CD4-positive, CD25-positive, alpha-beta regulatory T cell (primary cell): ENCODE measurements at places on chromosomes 11 and 22. TPM values are rescaled to one million over a fixed set of nuclear protein-coding genes. Genes with fewer than 3 reads are reported as not detected.

Gene BLID
- not detected for total RNA-seq

Gene UBXN1
- 204 TPM for total RNA-seq

DNA sequence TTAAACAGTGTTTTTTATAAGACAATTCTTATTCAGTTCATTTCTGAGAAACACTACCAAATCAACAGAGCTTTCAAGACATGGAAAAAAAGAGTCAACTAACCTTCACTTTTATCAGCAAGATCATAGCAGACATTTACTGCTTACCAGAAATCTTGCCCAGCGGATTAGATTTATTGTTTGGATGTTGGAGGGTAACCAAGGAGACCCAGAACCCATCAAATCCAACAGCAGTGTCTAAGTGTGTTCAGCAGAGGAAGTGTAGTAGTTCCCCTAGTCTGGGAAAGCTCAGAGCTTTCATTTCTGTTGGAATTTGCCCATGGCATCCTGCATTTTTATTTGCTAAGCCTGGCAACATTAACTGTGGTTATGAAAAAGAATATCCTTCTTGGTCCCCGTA lies 2.4 kb upstream of the PGM2L1 start:
- peaks cover 18% of the 10 kb centered on the region for H3K4me1 ChIP-seq
- H3K36me3 ChIP-seq: no peaks in the 10 kb centered on the region
- no peak overlapping the region for H3K27ac ChIP-seq
- H3K27me3 ChIP-seq: no peaks in the 10 kb centered on the region
- H3K4me3 ChIP-seq: no peak overlapping the region

DNA sequence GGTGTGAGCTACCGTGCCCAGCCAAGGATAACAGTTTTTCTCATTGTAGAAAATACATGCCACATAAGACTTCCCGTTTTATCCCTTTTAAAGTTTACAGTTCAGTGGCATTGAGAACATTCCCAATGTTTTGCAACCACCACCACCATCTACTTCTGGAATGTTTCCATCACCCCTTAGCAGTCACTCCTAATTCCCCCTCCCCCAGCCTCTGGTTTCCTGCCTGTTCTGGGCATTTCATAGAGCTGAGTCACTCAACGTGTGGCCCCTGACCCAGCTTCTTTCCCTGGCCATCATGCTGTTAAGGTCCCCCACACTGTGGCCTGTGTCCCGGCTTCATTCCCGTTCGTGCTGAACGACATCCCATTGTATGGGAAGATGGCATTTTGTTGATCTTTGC lies 30.7 kb downstream of the FGF4 start:
- no peak overlapping the region for H3K4me3 ChIP-seq
- H3K27ac ChIP-seq: no peak overlapping the region
- no peaks in the 10 kb centered on the region for H3K4me1 ChIP-seq
- H3K27me3 ChIP-seq: no peaks in the 10 kb centered on the region
- no peak for DNase-seq

- no peak overlapping the region for H3K27ac ChIP-seq
- no peaks in the 10 kb centered on the region for H3K36me3 ChIP-seq
- H3K4me3 ChIP-seq: no peak overlapping the region
- peaks cover 13% of the 10 kb centered on the region for H3K27me3 ChIP-seq
- no peaks in the 10 kb centered on the region for H3K4me1 ChIP-seq
Observed at GRCh38 chr11:94796863-94797262, 28.7 kb downstream of the AMOTL1 start.

- no peaks in the 10 kb centered on the region for H3K4me1 ChIP-seq
- H3K27ac ChIP-seq: no peak overlapping the region
- no peaks in the 10 kb centered on the region for H3K27me3 ChIP-seq
- no peaks in the 10 kb centered on the region for H3K36me3 ChIP-seq
Observed at GRCh38 chr11:28738549-28738948, 630.4 kb downstream of the METTL15 start.

GRCh38 chr11:15048616-15049015 lies 24.8 kb upstream of the CALCB start:
- H3K27ac ChIP-seq: no peak overlapping the region
- DNase-seq: no peak
- peaks cover 3% of the 10 kb centered on the region for H3K27me3 ChIP-seq

GRCh38 chr22:45845076-45845487 lies 131.9 kb downstream of the WNT7B start:
- peaks cover 59% of the 10 kb centered on the region for H3K36me3 ChIP-seq
- no peak overlapping the region for H3K27ac ChIP-seq
- H3K4me1 ChIP-seq: no peaks in the 10 kb centered on the region
- no peak for DNase-seq
- H3K27me3 ChIP-seq: no peaks in the 10 kb centered on the region

GRCh38 chr11:65362320-65362931 lies 7.9 kb downstream of the TIGD3 start:
- H3K4me1 ChIP-seq: no peaks in the 10 kb centered on the region
- H3K27ac ChIP-seq: no peak overlapping the region
- H3K4me3 ChIP-seq: no peak overlapping the region
- H3K27me3 ChIP-seq: no peaks in the 10 kb centered on the region
- no peak for DNase-seq

- peaks cover 5% of the 10 kb centered on the region for H3K27me3 ChIP-seq
- H3K4me1 ChIP-seq: peaks cover 5% of the 10 kb centered on the region
- no peaks in the 10 kb centered on the region for H3K36me3 ChIP-seq
- no peak overlapping the region for H3K4me3 ChIP-seq
Observed at GRCh38 chr22:35622191-35622913, 5.2 kb upstream of the MB start.

GRCh38 chr11:133841279-133842043 lies 3.9 kb downstream of the SPATA19 start:
- H3K4me3 ChIP-seq: no peak overlapping the region
- H3K27me3 ChIP-seq: no peaks in the 10 kb centered on the region
- H3K36me3 ChIP-seq: no peaks in the 10 kb centered on the region
- no peaks in the 10 kb centered on the region for H3K4me1 ChIP-seq
- no peak overlapping the region for H3K27ac ChIP-seq
- DNase-seq: no peak
